ENCODE measurements at places on chromosomes 6 and 20. TPM values are rescaled to one million over a fixed set of nuclear protein-coding genes. Genes with fewer than 3 reads are reported as not detected.

DNA sequence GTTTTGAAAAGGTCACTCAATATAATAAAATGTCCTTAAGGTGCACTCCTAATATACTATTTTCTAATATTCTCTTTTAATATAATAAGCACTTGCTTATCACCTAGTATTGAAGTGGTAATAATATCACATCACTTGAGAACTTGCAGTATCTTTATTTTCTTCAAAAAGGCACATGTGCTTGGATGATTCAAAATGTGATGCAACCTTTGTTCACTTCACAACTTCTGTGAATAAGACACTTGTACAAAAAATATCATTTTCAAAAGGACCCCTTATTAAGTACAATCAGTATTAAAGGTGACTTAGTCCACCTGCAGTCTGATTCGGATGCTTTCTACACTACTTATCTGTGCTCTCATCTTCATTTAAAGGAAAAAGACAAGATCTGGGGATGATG lies 3.4 kb downstream of the PRELID3B start:
- no peak for DNase-seq

DNA sequence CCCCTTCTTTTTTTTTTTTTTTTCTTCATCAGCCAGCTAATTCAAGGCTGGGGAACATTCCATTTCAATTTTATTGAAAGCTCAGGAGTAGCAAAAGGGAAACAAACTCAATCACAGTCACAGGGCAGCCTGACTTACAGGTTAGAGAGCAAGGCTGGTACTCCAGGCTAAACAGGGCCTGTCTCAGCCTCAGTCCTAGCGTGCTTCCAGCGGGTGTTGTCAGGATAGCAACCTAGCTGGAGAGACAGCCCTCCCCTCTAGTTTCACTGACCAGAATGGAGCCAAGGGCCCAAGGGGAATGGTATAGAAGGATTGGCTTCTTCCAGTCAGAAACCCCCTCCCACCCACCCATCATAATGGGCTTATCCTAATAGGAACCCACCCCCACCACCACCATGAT lies 132.9 kb downstream of the PXDC1 start:
- no peak for DNase-seq

GRCh38 chr6:8785223-8785622 lies 349.9 kb upstream of the SLC35B3 start:
- DNase-seq: peak; percentile 28

GRCh38 chr20:57241363-57241991 lies 25.0 kb downstream of the BMP7 start:
- no peak for DNase-seq

The WFDC12 gene
- 2.1 TPM for total RNA-seq

The DCDC2 gene
- total RNA-seq: 9.8 TPM

The TSHZ2 gene
- 5.6 TPM for total RNA-seq

The HLA-F gene
- 76.2 TPM for total RNA-seq

The BMP2 gene
- 28.8 TPM for total RNA-seq

The HSPA12B gene
- 23.0 TPM for total RNA-seq

The BPI gene
- total RNA-seq: 1.8 TPM

All from lung (tissue), 17 donors.